ENCODE measurements at places on chromosomes 16 and 17.
A peak's percentile ranks its signal among the peaks of the same experiment; 100 is the strongest.

DNA sequence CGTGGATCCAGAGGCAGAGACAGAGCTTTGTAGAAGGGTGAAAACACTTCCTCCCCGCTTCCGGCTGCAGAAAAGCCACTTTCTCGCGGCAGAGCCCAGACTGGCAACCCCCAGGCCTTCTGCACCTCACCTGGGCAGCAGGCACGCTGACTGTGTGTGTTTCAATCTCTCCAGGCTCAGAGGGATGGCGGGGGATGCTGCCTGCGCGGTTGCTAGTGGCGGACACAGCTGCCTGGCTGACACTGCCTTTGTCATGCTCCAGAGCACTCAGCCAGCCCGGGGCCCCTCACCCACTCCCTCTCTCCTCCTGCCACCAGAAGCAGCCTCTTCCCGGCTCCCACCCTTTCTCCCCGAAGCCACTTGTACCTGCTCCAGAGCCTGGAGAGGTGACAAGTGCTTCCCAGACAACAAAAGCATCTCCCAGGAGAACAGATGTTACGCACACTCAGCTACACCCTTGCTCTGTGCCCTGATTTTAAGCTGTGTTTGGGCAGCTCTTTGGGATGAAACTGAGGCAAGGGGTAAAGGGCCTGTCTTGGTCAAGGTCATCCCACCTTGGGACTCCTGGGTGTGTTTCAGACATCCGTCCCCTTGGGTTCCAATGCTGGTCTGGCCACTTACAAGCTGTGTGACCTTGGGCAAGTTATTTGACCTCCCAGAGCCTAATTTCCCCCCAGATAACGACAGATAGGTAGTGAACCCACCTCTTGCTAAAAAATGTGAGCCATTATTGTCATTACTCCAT, 9.2 kb upstream of the GLIS2 start:
- DNase-seq = peak; percentile 87

DNA sequence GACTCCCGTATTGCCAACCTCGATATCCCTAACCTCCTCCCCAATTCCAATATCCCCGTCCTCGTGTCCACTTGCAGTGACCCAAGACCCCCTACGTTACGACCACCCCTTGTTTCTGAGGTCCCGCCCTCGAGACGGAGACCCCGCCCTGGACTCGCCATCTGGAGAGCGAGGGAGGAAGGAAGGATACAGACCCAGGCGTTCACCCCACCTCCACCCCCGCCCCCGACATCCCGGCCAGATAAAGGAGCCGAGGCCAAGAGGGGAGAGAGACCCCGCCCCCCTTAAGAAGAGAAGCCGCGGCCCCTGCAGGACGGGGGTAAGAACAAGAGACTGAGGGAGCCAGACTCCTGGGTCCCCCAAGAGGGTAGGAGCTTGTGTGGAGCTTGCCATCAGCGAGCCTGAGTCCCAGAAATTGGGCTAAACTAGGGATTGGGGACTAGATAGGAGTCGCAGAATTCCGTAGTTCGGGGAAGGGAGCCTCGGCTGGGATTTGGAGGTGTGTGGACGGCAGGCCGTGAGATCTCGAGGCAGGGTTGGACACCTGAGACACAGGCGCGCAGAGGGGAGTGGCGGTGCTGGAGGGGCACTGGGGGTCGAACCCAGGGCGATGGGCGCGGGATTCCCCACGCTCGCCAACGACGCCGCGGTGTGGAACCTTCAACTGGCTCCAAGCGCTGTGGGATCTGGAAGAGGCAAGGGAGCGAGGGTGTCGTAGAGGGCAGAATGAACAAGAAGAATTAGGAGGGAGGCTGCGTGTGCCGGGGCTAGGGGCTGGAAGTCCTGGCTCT, at the start of gene BCL6B:
Gene BCL6B (plus strand): TSS at position 270 of the 791 bp plus-strand sequence. CDS start 622 bp downstream, outside the sequence.
- no peak for DNase-seq

GRCh38 chr17:80747469-80747868, 202.8 kb downstream of the RPTOR start:
- peak; percentile 54 for DNase-seq

- DNase-seq = no peak
Measured at GRCh38 chr17:19578545-19578944, 44.9 kb downstream of the SLC47A1 start.

DNA sequence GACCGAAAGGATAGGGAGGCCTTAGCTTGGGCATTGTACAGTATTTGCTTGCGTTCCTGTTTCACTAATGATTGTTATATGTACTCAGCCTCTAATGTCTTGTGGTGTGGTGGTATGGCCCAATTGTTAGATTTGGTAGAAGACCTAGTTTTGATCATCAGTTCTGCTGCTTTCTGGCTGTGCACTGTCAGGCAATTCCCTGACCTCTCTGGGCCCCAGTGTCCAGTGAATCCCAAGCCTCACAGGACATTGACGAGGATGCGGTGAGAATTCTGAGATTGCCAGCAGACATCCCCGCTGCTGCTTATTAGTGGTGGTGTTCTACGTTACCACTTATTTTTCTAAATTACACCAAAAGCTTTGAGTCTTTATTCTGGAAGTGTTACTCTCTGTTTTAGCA, 195.2 kb downstream of the SNX29 start:
- no peak for DNase-seq

GRCh38 chr17:7014995-7015958, 2.9 kb downstream of the RNASEK start:
- no peak for DNase-seq

- no peak for DNase-seq
Measured at GRCh38 chr17:43822570-43823190, 10.3 kb downstream of the MPP3 start.

DNA sequence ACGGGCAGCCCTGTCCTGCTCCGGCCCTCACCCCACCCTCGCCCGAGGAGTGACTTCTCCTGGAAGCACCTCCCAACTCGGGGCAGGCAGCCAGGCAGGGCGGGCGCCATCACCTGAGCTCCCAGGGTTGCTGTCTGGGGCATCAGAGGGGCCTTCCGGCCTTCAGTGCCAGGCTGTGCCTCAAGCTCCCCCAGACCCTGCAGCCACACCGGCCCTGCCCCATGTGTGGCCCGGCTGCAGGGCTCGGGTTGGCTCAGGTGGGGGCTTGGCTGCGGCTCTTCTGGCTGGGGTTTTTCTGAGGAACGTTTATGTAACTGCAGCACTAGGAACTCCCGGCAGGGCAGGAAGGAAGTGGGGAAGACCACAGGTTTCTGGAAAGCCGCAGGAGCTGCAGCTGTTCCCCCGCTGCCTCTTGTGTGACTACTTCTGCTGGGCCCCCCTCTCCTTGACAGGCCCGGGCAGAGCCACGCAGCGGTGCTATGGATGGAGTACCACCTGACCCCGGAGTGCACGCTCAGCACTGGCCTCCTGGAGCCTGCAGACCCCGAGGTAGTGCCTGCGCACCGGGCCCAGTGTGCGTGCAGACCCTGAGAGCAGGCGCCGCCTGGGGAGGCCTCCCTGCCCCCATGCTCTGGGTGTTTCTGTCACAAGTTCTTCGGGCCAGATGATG, 45.6 kb downstream of the PRMT7 start:
- no peak for DNase-seq

DNA sequence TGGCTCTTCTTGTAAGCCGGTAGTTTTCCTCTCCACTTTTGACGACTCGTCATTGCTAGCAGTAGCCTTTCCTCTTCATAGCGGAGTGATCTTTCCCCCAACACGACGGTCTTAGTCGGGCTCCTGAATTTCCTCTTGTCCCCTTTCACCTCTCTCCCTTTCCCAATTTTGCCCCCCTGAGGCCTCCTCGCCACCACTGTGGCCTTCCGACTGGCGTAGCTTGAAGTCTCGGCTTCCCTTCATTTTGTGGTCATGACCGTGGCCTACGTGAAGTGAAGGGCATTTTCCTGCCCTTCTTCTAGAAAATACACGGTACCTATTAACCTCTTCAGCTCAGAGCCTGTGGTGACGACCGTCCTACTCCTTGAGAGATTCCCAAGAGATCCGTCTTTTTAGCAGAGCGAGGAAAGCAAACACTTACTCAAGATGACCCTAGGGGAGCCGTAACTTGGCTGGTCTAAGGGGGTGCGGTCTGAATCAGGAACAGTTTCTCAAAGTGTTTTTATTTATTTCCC, 787 bp downstream of the PRKAR1A start:
- no peak for DNase-seq

- peak; percentile 83 for DNase-seq
Measured at GRCh38 chr17:45338023-45338781, 21.4 kb upstream of the MAP3K14 start.

- DNase-seq = no peak
Measured at GRCh38 chr16:11133344-11133943, 122.6 kb downstream of the SOCS1 start.

GRCh38 chr16:68770671-68771070, 33.6 kb downstream of the CDH1 start:
- DNase-seq = no peak

- DNase-seq = peak; percentile 60
Measured at GRCh38 chr16:66397736-66398433, 29.2 kb upstream of the BEAN1 start.

DNA sequence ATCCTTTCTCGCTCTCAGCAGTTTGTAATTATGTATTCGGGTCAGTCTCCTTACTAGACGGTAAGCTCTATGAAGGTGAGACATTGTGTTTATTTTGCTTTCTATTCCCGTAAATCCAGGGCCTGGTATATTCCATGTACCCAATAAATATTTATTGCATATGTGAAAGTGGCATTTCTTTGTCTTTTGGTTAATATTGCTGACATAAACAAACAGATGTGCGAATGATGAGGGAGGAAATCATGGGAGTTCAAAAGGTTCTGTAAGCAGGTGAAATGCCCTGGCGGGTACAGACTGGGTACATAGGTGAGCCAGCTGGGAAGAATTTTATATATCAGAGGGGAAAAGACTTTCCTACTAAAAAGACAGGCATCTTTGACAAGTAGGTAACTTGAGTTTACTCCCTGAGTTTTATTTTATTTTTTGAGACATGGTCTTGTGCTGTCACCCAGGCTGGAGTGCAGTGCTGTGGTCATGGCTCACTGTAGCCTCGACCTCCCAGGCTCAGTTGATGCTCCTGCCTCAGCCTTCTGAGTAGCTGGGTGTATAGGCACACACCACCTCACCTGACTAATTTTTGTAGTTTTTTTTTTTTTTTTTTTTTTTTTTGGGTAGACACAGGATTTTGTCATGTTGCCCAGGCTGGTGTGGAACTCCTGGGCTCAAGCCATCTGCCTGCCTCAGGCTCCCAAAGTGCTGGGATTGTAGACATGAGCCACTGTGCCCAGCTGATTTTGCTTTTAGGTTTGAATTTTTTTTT, 5.7 kb upstream of the METTL9 start:
- no peak for DNase-seq

DNA sequence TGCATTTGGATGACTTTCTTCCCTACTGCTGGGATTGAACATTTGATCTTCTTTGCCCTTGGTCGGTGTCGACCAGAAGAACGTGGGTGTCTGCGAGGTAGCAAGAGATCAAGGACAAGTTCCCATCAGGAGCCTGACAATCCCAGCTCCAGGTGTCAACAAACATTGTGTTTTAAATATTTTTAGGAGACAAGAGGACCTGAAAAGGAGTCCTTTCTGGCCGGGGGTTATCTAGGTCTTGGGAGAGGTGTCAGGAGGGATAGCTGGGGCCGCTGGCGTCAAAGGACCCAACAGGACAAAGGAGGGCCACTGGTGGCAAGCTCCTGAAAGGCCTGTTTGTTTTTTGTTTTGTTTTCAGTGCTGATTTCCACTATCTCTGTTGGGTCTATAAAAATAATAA, 308.4 kb upstream of the ERCC4 start:
- no peak for DNase-seq

DNA sequence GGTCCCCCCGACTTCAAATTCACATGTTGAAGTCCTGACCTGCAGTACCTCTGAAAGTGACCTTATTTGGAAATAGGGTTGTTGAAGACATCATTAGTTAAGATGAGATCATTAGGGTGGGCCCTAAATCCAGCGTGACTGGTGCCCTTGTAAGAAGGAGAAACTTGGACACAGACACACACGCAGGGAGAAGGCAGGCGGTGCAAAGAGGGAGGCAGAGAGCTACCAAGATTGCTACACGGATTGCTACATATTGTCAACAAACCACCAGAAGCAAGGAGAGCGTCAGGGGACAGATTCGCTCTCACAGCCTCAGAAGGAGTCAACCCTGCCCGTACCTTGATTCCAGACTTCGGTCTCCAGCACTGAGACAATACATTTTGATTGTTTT, 6.8 kb upstream of the WBP2 start:
- no peak for DNase-seq

DNA sequence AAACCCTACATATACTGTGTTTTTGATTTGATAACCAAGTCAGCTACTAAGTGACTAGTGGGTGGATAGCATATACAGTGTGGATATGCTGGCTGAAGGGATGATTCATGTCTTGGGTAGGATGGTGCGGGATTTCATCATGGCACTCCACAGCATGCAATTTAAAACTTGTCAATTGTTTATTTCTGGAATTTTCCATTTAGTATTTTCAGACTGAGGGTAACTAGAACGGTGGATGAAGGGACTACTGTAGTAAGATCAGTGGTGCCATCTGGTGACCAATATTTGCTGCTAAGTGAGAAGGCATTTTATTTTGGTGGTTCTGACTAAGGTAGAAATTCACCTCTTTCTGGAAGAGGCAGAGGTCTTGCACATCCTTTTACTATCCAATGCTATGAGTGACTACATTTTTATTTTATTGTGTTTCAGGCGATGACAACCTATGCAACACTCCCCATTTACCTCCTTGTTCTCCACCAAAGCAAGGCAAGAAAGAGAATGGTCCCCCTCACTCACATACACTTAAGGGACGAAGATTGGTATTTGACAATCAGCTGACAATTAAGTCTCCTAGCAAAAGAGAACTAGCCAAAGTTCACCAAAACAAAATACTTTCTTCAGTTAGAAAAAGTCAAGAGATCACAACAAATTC, 3.1 kb downstream of the CDC6 start:
- DNase-seq = no peak

- DNase-seq = no peak
Measured at GRCh38 chr17:29189355-29189754, 9.2 kb upstream of the MYO18A start.

GRCh38 chr17:8176998-8177731, 985 bp upstream of the TMEM107 start:
- DNase-seq = no peak

DNA sequence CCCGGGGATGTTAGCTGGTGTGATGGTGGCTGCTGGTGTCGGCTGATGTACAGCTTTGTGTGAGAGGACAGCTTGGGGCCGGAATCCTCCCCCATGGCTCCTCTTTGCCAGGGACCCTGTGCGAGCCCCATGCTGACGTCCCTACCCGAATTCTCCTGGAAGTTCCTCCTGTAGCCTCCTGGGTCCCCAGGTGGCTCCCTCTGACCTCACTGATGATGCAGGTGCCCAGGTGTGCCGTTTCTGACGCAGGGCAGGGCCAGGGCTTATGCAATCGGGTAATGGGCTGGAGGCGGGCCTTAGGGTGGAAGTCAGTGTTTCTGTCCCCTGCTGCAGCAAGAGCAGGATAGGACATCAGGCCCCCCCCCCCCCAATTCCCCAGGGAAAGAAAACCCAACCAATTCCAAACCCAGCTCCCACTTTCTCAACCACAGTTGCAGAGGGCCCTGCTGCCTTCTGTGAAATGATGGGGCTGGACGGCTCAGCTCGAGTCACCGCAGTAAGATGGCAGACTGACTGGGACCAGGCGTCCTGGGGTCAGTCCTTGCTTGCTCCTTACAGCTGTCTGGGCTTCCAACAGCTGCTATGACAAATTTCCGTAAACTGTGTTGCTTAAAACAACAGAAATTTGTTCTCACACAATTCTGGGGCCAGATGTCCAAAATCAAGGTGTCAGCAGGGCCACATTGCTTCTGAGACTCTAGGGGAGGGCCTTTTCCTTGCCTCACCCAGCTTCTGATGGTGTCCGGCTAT, 139.0 kb upstream of the PLCG2 start:
- DNase-seq = no peak

GRCh38 chr16:17602678-17603077, 131.9 kb upstream of the XYLT1 start:
- no peak for DNase-seq

All from vagina (tissue), 2 donors.